ENCODE measurements at places on chromosomes 5 and 9.

GRCh38 chr5:64417390-64417789 is 88.4 kb upstream of the RGS7BP start:
- no peak for DNase-seq

DNA sequence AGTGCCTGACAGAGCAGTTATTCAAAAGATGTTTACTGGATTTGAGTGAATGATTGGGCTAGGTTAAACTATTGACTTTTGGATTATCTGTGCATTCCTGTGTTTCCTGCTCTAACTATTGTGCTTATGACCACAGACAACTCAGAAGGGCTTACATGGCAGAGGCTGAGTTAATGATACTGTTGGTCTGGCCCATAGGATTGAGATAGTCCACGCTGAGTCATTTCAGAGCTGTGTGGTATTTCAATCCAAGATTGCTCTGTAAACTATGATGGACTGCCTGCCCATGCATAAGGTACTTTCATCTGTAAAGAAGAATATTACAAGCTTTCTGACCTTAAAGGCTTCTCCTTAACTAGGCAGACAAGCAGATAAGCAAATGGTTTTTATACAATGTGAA is 49.1 kb upstream of the SLIT3 start:
- no peak for DNase-seq

DNA sequence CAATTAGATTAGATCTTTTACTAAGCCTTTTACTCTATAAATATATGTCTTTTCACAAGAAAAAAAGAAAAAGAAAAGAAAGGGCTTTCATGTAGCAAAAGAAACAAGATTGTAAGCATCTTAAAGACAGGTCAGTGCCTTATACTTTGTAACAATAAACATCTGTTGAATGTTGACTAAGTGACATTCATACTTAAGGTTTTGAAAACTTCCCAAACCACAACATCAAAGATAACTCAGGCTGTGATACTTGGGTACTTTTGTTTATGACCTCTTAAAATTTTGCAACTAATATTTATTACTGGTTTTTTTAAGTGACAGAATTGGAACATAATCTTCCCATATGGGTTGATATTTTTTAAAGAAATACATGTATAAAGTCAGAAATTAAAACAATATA is 7.4 kb downstream of the GRAMD2B start:
- no peak for DNase-seq

- DNase-seq: no peak
Observed at GRCh38 chr5:181134259-181134658, 3.3 kb upstream of the OR2V1 start.

DNA sequence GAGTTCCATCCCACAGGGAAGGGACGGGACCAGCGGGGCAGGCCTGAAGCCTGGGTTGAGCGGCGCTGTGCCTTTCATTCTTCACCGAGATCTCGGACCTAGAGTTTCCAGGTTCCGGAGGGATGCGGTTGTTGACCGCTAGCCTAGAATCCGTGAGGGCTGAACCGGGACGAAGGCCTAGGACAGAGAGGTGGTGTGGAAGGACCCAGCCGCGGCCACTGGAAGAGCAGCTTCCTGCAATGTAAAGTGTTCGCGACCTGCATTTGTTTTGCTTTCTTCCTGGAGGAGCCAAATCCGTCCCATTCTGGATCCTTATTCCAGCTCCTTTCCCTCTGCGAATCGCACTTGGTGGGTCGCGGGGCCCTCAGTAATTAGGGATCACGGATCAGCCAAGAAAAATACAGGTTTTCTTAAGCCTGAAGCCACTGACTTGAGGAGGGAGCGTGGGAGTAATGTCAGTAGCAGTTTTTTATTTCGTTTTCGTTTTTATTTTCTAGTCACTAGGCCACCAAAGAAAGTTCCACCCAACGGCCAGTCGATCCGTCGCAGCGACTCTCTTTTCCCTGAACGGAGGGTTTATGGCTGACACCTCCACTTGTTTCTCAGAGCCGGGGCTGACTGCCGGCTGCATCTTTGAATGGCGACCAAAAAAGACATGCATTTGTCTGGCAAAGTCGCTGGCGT is 48.6 kb downstream of the ANXA2R start:
- DNase-seq: no peak

- DNase-seq: no peak
Observed at GRCh38 chr9:6356441-6356840, 28.3 kb downstream of the TPD52L3 start.

- no peak for DNase-seq
Observed at GRCh38 chr5:39587675-39588074, 162.9 kb upstream of the DAB2 start.

DNA sequence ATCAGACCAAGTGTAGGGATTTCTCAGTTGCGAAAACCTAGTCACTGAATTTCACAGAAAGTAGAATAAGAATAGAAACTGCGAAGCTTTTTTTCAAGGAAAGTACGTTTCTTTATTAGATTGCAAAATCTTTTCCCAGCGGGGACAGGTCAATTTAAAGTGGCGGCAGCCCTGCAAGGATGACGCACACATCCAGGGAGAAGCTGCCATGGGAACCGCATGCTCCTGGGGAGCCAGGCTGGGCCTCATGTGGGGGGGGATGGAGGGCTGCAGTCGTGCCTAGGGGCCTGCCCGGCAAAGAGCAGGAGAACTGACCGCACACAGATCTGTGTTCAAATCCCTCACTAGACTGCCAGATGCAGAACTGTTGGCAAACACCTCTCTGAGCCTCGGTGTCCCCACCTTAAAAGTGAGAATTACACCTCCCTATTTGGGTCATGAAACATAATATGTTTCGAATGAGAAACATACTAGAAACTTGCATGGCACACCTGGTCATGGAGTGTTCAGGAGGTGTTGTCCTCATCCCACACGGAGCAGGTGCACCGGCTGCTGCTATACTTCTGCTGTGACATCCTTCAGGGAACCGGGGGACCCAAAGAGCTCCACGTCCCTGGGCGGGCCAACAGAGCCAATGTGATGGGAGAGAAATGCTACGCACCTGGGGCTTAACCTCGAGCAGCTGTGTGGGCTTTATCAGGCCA is 127.8 kb upstream of the PHYKPL start:
- no peak for DNase-seq

- no peak for DNase-seq
Observed at GRCh38 chr5:38666668-38667498, 110.4 kb upstream of the LIFR start.

GRCh38 chr5:120600639-120601038 is 136.5 kb downstream of the PRR16 start:
- no peak for DNase-seq

Data from CD4-positive, alpha-beta T cell (primary cell).